ENCODE measurements at places on chromosomes 2 and 18. TPM values are rescaled to one million over a fixed set of nuclear protein-coding genes. Genes with fewer than 3 reads are reported as not detected.

DNA sequence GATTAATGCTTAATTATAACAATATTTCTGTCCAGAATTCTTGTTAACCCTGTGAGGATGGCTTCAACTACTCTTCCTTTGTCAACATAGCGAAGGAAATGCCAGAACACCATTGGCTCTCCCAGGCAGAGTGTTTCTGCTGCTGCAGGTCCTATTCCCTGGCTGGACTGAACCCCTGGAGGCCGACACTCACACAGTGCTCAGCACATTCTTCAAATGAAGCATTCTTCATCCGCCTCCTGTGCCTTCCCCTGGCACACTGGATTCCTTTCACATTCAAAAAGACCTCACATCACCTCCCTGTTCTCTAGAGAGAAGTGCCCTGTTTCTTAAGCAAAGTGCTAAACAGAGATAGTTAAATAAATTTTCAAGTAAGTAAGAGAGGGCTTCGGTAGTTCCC is 187.3 kb upstream of the MSH6 start:
- DNase-seq: no peak

DNA sequence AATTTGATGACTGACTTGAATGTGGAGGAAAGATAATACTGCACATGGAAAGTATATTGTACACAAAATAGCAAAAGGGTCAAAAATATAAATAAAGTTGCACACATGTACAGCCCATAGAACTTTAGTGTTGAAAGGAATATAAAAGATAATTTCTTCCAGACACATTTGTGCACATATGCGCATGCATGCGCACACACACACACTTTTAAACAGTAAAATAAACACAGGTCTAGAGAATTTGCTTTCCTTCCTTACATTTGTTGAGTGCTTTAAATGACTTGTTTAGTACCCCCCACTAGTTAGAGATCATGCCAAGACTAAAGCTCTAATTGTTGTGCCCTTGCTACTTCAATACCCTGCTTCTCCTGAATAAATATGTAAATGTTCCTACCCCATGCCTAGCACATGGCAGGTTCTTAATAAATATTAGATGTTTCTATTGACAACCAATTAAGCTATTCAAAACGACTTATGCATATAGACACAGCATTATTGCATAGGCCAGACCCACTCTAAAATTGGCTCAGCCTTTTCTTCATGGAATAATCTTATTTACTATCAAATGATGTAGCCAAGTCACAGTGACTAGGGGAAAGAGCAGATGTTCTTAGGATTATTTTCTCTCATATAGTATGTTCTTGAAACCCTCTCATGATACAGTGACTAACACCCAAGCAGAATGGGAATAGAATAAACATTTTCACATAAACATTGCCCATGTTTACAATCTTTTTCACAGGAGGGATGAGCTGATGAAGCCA is 165.5 kb upstream of the ACVR2A start:
- DNase-seq: no peak

DNA sequence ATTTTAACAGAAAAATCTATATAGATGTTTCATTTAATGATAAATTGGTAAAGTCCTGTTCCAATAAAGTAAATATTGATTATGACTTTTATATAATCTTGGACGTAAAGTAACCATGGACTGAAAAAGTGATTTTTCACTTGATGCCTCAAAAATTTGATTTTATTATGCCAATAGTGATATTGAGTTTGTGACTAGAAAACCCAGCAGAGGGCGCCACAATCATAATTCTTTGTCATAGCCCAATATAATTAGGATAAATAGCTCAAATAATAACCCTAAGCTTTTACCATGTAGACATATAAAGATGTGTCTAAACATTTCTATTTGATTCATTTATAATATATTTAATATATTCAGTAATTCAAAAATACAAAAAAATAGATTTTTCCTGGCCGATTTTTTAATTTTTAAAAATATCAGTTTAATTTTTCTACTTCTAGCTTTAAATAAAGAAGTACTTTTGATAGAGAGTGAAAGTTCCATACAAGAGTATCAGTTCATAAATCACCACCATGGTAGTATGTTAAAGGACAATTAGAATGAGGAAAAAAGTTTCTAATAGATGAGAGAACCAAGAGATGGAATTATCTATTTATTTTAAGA is 30.7 kb downstream of the CAMKMT start:
- DNase-seq: no peak

DNA sequence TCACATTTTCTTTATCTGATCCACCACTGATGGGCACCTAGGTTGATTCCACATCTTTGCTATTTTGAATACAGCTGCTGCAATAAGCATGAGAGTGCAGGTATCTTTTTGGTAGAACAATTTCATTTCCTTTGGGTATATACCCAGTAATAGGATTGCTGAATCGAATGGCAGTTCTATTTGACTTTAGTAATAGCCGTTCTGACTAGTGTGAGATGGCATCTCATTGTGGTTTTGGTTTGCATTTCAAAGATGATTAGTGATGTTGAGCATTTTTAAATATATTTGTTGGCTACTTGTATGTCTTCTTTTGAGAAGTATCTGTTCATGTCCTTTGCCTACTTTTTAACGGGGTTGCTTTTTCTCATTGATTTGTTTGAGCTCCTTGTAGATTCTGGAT is 72.3 kb downstream of the CCDC138 start:
- DNase-seq: no peak

- DNase-seq: peak; percentile 22
Measured at GRCh38 chr2:71463342-71463654, 9.9 kb downstream of the DYSF start.

- DNase-seq: no peak
Measured at GRCh38 chr2:183222751-183223150, 98.5 kb downstream of the NUP35 start.

The GLI2 gene
- 9.8 TPM for total RNA-seq

- DNase-seq: no peak
Measured at GRCh38 chr2:217258170-217258569, 398.3 kb upstream of the TNP1 start.

The LIMS3 gene
- total RNA-seq: 1.1 TPM

DNA sequence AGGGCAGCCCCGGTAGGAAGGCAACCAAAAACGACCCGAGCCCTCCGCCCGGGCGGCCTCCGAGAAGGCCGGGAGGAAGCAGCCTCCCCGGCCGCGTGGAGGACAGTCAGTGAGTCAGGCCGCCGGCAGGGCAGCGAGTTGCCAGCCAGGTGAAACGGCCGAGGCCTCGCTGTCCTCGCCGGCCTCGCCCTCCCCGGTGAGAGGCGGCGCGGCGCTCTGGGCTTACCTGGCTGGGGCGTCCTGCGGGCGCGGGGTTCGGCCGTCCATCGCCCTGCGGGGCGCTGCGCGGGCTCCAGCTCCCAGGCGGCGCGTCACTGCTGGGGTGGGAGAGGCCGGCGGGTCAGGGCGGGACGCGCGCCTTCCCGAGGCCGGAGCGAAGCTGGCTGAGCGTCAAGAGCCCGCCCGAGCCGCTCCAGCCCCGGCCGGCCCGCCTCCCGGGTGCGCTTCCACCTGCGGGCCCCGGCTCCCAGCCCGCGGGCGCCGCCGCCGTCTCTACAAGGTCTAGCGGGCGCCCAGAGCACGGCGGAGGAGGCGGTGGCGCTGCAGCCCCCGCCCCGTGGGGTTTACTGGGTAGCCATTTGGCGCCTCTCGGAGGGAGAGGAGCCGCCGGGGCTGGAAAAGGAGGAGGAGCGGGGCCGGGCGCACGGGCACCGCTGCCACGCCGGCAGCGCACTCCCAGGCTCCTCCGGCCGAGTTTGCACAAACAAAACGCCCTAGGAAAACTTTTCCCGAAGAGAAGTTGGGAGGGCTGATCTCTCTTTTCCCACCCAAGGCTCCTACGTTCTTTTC is 499 bp downstream of the COBLL1 start:
- DNase-seq: peak; percentile 77

The PLGLB2 gene
- total RNA-seq: 0.83 TPM

DNA sequence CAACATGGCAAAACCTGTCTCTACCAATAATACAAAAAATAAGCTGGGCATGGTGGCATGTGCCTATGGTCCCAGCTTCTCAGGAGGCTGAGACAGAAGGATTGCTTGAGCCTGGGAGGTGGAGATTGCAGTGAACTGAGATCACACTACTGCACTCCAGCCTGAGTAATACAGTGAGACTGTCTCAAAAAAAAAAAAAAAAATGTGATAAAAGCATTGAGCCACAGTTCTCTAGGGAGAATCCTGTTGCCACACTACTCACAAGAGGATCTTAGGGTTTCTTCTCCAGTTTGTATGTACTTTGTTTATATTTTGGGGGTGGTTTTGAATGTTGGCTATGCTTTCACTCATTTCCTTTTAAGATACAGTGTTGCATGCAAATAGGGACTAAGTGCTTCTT is 62.0 kb downstream of the TMEM185B start:
- no peak for DNase-seq

The SERPINB4 gene
- not detected for total RNA-seq

- no peak for DNase-seq
Measured at GRCh38 chr18:62601871-62602270, 79.0 kb downstream of the ZCCHC2 start.

DNA sequence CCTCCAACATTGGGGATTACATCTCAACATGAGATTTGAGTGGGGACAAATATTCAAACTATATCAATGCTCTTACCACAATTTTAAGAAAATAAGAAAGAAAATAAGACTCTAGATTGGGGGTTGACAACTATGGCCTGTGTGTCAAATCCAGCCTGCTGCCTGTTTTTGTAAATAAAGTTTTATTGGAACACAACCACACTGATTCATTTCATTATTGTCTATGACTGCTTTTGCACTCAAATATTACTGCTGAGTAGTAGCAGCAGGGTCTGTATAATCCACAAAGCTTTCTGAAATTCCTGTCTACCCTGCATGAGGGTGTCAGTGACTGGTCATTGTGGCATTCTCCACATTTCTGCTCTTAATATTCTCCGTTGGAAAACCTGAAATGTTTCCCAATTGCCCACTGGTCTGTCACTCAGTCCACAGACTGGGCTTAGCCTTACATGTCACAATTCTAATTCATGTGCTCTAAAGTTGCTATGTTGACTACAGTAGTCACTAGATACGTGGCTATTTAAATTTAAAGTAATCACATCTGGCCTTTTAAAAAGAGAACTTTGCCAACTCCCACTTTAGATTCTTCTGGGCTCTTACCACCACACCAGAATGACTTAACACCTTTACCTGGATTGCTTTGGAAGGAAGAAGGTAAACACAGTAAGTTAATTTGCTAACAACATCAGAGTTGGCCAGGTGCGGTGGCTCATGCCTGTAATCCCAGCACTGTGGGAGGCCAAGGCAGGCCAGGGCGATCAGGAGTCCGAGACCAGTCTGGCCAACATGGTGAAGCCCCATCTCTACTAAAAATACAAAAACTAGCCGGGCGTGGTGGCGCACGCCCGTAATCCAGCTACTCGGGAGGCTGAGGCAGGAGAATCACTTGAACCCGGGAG is 86.9 kb downstream of the CLHC1 start:
- DNase-seq: no peak

DNA sequence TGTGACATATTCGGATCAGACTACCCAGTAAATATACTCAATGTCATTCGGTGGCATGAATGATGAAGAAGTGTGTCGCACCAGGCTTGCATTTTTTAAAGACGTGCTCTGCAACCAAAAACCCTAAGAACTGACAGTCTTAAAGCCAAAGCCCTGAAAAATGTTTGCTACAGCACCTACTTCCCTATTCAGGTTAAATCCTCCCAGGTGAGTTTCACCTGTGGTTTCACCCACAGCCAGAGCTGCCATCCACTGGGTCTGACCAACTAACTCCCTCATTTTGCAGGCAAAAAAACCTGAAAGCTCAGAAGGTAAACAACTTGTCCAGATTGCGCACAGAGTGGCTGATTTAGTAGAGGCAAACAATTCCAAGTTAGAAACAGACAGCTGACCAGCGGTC is 222.3 kb upstream of the MGAT5 start:
- DNase-seq: no peak

DNA sequence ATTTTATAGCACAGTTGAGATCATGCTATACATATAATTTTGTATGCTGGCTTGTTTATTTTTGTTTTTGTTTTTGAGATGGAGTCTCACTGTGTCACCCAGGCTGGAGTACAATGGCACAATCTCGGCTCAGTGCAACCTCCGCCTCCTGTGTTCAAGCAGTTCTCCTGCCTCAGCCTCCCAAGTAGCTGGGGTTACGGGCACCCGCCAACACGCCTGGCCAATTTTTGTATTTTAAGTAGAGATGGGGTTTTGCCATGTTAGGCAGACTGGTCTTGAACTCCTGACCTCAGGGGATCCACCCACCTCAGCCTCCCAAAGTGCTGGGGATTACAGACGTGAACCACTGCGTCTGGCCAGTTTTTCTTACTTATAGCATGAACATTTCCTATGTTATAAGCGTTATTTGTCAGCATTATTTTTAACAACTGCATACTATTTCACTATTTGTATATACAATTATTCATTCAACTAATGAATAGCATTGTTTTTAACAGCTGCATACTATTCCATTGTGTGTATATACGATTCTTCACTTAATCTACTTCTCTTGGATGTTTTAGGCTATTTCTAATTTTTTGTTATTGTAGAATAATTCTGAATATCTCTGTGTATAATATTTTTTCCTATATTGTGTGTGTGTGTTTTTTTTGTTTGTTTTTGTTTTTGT is 3.5 kb downstream of the EHD3 start:
- no peak for DNase-seq

DNA sequence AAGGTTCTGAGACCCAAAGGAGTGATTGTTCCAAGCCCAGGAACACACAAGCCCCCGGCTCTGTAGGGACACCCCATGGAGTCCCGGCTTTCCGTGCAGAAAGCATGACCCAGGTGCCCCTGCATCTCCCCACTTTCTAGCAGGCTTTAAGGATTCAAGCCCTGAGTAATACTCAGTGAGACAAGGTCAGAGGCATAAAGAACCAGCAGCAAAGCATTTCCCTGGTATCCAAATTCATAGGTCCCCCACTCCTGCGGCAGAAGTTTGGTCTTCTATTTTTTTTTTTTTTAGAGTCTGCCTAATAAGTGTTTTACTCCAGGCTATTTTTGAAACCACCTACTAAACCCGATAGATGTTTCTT is 16.3 kb downstream of the TSHZ1 start:
- no peak for DNase-seq

- DNase-seq: no peak
Measured at GRCh38 chr2:84319581-84319980, 139.5 kb downstream of the SUCLG1 start.

- DNase-seq: no peak
Measured at GRCh38 chr18:34281722-34282121, 57.0 kb upstream of the NOL4 start.

The TMEM163 gene
- total RNA-seq: 10.1 TPM

GRCh38 chr2:41990245-41990644 is 57.6 kb upstream of the PKDCC start:
- no peak for DNase-seq

DNA sequence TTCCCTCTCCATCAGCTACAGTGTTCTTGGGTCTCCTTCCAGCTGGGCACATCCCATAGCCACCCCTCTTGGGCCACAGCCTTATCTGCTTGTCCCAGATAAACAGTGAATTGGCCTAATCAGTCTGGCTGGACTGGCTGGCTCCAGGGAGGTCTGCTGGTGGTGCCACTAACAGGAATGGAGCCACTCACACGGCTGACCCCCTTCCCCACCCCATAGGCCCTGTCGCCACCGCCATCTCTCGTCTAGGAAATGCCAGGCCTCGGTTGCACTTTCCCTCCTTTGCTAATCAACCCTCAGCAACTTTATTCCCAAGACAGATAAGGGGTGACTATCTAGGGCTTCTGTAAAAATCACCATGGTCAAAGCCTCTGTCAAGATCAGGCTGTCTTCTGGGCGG is 23.0 kb upstream of the TNP1 start:
- no peak for DNase-seq

The DSG2 gene
- total RNA-seq: 93.1 TPM
